ENCODE measurements at places on chromosomes 1 and 21. TPM values are rescaled to one million over a fixed set of nuclear protein-coding genes. Genes with fewer than 3 reads are reported as not detected.

DNA sequence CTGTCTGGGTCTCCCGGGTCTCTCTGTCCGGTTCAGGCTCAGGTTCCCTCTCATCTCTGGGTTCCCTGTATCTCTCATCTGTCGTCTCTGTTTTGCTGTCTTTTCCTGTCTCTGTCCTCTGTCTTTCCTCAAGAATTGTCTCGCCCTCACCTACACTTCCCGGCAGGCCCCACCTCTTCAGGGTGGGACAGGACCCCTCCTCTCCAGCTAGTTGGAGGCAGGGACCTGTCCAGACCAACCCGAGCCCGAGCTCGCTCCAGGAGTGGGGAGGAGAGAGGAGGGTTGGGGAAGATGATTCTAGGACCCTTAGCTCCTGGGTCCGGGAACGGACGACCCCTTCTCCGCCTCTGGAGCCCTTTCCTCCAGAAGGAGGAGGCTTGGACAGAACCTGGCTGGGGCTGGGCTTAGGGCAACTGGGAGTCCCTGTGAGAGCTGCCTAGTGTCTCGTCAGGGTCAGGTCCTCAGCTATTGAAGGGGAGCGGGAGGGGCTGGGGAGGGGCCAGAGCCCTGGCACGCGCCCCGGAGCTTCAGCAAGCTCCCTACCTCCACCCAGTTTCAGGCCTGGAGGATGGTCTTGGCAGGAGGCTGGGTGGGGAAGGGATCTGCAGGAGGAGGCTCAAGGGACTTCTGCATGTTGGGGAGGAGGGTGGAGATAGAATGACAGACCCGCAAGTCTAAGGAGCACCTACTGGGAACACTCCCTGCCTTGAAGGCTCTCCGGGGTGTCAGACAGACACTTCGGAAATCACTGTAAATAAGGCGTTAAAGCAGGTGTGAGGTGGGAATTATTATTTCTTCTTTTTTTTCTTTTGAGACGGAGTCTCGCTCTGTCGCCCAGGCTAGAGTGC is 26.3 kb upstream of the EPB41 start:
- DNase-seq = peak; percentile 49

- DNase-seq = peak; percentile 36
These were observed 68.0 kb downstream of the LMX1A start for GRCh38 chr1:165288350-165289120.

GRCh38 chr1:30415171-30415940 is 308.0 kb downstream of the MATN1 start:
- no peak for DNase-seq

The VAV3 gene
- 101 TPM for total RNA-seq

GRCh38 chr1:165443539-165444311 is 1.2 kb downstream of the RXRG start:
- no peak for DNase-seq

Data from mucosa of descending colon (tissue), 3 donors.